SJSA1 (cell line): ENCODE measurements at places on chromosomes 2 and 18.

DNA sequence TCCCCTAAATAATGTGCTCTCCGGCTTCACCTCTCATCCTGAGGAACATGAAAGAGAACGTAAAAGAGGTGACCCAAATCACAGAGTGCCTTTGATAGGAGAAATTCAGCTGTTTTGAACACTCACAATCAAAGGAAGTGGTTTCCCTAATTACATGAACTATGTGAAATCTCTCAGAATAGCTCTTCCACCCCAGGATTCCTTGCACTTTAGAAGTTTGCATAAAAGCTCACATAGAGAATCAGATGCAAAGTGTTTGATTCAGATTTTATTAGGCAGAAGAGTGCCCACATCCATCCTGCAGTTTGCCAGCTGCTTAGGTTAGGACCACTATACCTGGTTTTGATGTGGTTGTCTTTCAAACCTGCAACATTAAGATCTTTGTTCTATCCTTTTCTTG is 61.0 kb downstream of the MAP3K20 start:
- no peak for DNase-seq
- H3K4me3 ChIP-seq, result no peak overlapping the region
- no peaks in the 10 kb centered on the region for H3K27me3 ChIP-seq
- H3K36me3 ChIP-seq, result peaks cover 14% of the 10 kb centered on the region
- no peak overlapping the region; the same call in 1 of the 2 replicates for H3K27ac ChIP-seq

GRCh38 chr2:194424683-194425209 is 1232.3 kb upstream of the SLC39A10 start:
- no peak overlapping the region for H3K4me3 ChIP-seq
- H3K27ac ChIP-seq, result no peak overlapping the region
- H3K4me1 ChIP-seq, result no peaks in the 10 kb centered on the region
- no peaks in the 10 kb centered on the region for H3K36me3 ChIP-seq
- DNase-seq, result no peak
- H3K27me3 ChIP-seq, result no peaks in the 10 kb centered on the region

DNA sequence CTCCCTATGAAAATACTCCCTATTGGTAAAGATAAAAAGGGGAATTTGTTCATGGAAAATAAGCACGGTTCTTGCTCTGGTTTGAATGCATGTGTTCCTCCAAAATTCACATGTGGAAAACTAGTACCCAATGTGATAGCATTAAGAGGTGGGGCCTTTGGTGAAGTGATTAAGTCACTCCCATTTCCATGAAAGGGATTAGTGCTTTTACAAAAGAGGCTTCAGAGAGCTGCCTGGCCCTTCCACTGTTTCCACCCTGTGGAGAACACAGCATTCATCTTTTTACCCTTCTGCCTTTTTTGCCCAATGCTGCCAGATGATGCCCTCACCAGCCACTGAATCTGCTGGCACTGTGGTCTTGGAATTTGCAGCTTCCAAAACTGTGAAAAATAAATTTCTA is 666.8 kb downstream of the ARHGAP15 start:
- no peaks in the 10 kb centered on the region for H3K36me3 ChIP-seq
- DNase-seq, result no peak
- H3K27me3 ChIP-seq, result no peaks in the 10 kb centered on the region
- H3K4me3 ChIP-seq, result no peak overlapping the region

- no peak overlapping the region for H3K27ac ChIP-seq
- DNase-seq, result no peak
- no peaks in the 10 kb centered on the region for H3K4me1 ChIP-seq
- H3K36me3 ChIP-seq, result no peaks in the 10 kb centered on the region
- no peak overlapping the region for H3K4me3 ChIP-seq
These were observed 170.1 kb upstream of the UNC80 start for GRCh38 chr2:209601497-209601896.

- H3K36me3 ChIP-seq, result no peaks in the 10 kb centered on the region
- no peaks in the 10 kb centered on the region for H3K4me1 ChIP-seq
- H3K27ac ChIP-seq, result no peak overlapping the region
These were observed 56.3 kb upstream of the ACVR1C start for GRCh38 chr2:157684940-157685466.

- H3K36me3 ChIP-seq, result no peaks in the 10 kb centered on the region
- H3K27ac ChIP-seq, result no peak overlapping the region
- no peaks in the 10 kb centered on the region for H3K4me1 ChIP-seq
- no peaks in the 10 kb centered on the region for H3K27me3 ChIP-seq
- H3K4me3 ChIP-seq, result no peak overlapping the region
- no peak for DNase-seq
These were observed 857.3 kb downstream of the RNF144A start for GRCh38 chr2:7774481-7774880.

DNA sequence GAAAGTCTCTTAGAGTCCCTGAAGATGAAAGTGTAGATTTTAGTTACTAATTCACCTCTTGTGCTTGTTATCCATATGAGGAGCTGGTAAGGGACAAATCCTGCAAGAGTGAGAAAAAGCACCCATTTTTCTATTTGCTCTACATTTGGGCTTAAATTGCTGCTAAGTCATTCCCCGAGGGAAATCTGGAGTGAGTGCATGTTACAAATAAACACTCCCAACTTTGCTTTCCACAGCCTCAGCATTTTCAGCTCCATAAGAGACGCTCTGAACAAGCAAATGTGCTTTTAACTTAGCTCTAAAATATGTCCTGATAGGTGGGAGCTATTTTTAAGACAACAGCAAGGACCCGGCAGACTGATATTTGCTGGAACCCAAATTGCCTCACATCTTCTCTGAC is 126.7 kb downstream of the DPP10 start:
- H3K36me3 ChIP-seq, result no peaks in the 10 kb centered on the region
- DNase-seq, result no peak
- no peak overlapping the region for H3K27ac ChIP-seq
- no peaks in the 10 kb centered on the region for H3K27me3 ChIP-seq
- H3K4me3 ChIP-seq, result no peak overlapping the region

DNA sequence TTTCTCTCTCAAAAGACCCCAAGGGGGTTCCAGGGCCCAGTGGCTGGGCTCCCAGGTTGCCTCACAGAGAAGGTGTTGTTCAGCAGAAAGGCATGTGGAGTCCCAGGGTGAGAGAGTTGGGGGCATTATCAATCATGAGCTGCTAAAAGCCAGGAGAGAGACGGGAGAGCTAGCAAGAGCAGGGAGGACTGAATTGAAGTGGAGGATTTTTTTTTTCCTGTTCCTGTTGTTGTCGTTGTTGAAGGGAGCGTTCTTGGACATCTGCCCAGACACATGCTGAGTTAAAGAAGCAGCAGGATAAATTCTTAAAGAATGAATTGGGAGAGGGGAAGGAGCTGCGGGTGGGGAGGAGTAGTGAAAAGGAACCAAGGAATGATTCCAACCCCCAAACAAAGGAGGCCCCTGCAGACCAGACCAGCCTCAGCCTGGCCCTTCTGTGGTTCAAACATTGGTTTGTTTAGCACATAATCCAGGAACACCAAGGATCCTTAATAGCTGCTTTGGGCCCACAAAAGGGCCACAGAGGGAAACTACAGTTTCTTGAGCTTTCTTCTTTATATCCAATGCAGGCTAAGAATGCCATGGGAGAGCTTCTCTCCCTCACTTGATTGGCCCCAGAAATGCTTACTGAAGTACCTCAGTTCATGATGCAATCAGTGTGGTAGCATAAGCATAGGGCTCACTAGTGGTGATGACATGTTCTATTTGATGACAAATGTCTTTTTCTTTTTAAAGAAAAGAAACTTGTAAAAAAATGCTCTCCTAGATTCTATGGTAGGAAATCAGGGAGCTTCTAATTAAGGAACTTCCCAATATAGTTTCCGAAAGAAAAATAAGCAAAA is 146.0 kb downstream of the SETBP1 start:
- H3K36me3 ChIP-seq, result no peaks in the 10 kb centered on the region
- no peak overlapping the region for H3K4me3 ChIP-seq
- peaks cover 86% of the 10 kb centered on the region for H3K4me1 ChIP-seq
- H3K27ac ChIP-seq, result peak overlapping the region; percentile 49

DNA sequence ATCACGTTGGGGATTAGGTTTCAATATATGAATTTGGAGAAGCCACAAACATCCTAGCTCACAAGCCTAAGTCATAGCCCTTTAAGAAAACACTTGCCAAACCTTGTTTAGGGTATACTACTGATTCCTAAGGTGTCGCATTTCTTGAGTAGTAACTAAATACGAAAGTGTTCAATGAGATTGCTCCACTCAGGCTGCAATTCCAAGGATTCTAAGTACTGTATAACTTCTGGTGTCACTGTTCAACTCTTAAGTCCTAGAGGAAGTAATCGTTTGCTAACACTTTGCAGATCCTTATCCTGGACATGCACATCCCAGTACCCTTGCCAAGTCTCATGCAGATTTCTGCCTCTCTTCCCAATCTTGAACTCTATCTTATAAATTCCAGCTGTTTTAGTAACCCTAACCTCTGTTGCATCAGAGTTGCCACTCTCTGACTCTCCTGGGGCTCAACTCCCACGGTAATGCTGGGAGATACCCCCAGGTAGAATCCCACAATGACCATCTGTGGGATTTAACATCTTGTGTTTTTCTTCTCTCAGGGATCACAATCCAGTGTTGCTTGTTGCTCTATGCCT is 122.4 kb downstream of the HIBCH start:
- H3K4me3 ChIP-seq, result no peak overlapping the region
- DNase-seq, result no peak
- no peaks in the 10 kb centered on the region for H3K36me3 ChIP-seq

GRCh38 chr2:3267869-3268704 is 109.5 kb downstream of the EIPR1 start:
- H3K27ac ChIP-seq, result no peak overlapping the region
- H3K27me3 ChIP-seq, result no peaks in the 10 kb centered on the region
- H3K4me1 ChIP-seq, result no peaks in the 10 kb centered on the region
- DNase-seq, result no peak
- no peak overlapping the region for H3K4me3 ChIP-seq

- H3K36me3 ChIP-seq, result no peaks in the 10 kb centered on the region
- no peak overlapping the region for H3K4me3 ChIP-seq
- no peak for DNase-seq
- H3K27me3 ChIP-seq, result no peaks in the 10 kb centered on the region
These were observed 304.0 kb downstream of the ARHGAP15 start for GRCh38 chr2:143433251-143433650.

DNA sequence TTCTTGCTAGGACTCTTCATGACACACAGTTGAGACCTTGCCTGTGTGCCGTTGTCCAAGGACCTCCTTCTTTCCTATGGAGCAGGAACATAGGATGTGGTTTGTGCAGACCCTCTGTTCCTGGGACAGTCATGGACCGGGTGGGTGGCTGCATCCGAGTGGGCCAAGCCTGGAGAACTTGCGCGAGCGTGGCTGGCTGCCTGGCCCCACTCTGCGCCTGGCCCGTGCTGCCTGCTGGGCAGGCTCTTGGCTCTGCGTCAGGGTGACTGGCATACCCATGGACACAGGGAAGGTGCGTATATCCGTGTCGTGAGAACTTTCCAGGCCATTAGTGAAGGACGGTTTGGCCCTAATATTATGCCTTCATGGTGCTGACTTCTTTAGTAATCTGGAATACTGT is 68.2 kb downstream of the DCDC2C start:
- no peaks in the 10 kb centered on the region for H3K36me3 ChIP-seq
- H3K4me1 ChIP-seq, result peaks cover 9% of the 10 kb centered on the region
- no peak for DNase-seq

- H3K4me3 ChIP-seq, result no peak overlapping the region
- no peaks in the 10 kb centered on the region for H3K4me1 ChIP-seq
- H3K36me3 ChIP-seq, result peaks cover 23% of the 10 kb centered on the region
- no peak overlapping the region for H3K27ac ChIP-seq
- no peak for DNase-seq
- no peaks in the 10 kb centered on the region for H3K27me3 ChIP-seq
These were observed 32.3 kb upstream of the GCG start for GRCh38 chr2:162184359-162184758.

DNA sequence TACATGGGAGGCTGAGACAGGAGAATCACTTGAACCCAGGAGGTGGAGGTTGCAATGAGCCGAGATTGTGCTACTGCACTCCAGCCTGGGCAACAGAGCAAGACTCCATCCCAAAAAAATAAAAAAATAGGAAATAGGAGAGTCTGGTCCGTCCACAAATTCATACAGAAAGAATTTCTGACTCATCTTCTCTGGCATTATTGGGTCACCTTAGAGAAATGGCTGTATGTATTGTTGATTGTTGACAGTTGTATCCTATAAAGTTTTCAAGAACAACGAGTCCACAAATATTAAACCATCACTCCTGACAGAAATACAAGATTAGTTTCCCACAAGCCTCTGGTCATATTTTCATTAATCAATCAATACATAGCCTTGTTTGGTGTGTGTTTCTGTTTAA is 20.4 kb downstream of the RBM43 start:
- H3K4me3 ChIP-seq, result no peak overlapping the region
- no peaks in the 10 kb centered on the region for H3K4me1 ChIP-seq
- no peaks in the 10 kb centered on the region for H3K36me3 ChIP-seq
- no peaks in the 10 kb centered on the region for H3K27me3 ChIP-seq
- no peak for DNase-seq

DNA sequence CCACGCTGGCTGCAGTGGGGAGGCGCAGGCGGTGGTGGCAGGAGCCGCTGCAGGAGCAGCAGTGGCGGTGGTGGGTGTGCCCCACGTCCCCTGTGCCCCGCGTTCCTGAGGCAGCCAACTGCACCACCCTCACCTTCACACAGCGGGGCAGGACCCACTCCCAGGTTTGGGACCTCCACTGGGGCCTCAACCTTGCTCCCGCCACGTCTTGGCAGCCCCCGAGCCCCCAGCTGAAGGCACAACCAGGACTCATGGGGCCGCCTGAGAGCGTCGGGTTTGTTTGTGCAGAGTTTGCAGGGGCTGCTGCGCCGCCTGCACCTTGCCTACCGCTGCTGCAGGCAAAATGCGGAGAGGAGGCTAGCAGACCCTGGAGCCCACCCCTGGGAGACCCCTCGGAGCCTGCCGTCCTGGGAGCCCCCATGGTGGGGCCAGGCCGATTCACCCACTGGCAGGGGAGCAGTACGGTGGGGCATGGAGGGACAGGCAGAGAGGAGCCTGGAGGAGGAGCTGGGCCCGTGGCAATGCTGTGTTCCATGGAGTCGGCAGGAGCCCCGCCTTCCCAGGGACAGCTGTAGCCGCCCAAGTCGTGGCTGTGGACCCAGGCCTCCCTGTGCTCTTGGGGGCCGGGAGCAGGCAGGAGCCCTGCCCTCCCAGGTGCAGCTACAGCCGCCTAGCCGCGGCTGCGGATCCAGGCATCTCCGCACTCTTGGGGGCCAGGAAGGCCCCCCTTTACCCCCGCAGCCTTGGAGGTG is 14.7 kb upstream of the EML6 start:
- no peaks in the 10 kb centered on the region for H3K4me1 ChIP-seq
- no peaks in the 10 kb centered on the region for H3K27me3 ChIP-seq
- DNase-seq, result no peak
- no peaks in the 10 kb centered on the region for H3K36me3 ChIP-seq

DNA sequence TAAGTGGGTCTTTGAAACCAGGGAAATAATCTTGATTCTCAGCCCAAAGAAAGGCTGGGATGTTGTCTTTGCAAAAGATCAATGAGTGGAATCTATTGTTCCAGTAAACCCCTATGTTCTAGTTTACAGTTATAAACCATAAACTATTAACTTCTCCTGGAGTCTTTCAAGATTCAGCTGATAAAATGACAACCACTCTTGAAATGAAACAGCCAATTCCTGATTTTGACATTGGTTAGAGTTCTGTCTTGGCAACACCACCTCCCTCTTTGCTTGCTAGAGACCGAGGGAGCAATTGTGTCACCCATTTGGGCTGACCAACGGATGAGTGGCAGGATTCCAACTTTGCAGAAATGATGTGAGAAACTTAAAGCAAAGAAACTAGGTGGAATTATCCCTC is 746.9 kb downstream of the SLC4A3 start:
- no peaks in the 10 kb centered on the region for H3K27me3 ChIP-seq
- H3K36me3 ChIP-seq, result no peaks in the 10 kb centered on the region
- no peak for DNase-seq
- H3K4me3 ChIP-seq, result no peak overlapping the region

GRCh38 chr2:25367296-25367695 is 25.6 kb upstream of the DNMT3A start:
- H3K27ac ChIP-seq, result no peak overlapping the region
- no peak for DNase-seq
- H3K4me3 ChIP-seq, result no peak overlapping the region
- H3K27me3 ChIP-seq, result no peaks in the 10 kb centered on the region
- H3K4me1 ChIP-seq, result peaks cover 4% of the 10 kb centered on the region
